ENCODE measurements at places on chromosomes 12 and 14.

DNA sequence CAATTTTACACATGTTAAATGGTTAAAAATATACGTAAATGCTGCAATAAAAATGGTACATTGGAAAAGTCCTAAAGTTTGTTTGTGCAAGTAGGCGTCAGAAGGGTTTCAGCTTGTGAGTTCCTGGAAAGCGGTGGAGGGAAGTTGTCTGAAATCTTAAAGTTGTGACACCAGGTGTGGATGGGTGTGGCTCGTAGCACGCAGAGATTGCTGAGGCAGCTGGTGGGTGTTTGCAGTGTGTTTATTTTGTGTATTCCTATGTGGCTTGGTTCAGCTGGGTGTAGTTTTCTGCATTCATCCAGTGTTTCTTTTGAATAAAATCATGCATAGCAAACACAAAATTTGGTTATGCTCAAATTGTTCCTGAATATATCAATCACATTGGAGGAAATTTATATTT is 136.8 kb upstream of the TBX3 start:
- no peak for DNase-seq

DNA sequence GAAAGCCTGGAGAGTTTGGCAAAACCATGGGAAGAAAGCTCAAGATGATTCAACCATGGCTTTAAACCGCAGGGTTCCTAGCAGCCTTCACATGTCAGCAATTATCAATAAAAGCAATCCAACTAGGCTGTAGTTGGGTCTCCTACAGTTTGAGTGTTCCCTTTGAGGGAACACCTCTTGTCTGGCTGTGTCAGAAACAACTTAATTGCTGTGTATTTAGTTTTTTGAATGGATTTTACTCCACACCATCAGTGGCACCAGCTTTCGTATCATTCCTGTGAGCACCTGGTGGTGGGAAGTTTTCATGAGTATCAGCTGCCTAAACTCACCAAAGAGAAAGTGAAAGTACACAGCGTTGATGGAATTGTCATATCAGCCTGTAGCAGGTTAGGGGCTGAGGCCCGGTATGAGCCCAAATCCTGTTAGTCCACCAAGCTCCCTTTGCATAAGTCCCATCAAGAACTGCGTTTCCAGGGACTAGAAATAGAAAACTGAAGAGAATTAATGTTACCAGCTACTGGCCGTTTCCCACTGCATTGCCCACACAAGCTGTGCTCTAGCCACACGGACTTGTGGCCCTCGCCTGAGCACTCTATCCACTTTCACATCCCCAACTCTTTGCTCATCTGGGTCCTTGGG is 10.9 kb upstream of the IL26 start:
- DNase-seq: no peak

DNA sequence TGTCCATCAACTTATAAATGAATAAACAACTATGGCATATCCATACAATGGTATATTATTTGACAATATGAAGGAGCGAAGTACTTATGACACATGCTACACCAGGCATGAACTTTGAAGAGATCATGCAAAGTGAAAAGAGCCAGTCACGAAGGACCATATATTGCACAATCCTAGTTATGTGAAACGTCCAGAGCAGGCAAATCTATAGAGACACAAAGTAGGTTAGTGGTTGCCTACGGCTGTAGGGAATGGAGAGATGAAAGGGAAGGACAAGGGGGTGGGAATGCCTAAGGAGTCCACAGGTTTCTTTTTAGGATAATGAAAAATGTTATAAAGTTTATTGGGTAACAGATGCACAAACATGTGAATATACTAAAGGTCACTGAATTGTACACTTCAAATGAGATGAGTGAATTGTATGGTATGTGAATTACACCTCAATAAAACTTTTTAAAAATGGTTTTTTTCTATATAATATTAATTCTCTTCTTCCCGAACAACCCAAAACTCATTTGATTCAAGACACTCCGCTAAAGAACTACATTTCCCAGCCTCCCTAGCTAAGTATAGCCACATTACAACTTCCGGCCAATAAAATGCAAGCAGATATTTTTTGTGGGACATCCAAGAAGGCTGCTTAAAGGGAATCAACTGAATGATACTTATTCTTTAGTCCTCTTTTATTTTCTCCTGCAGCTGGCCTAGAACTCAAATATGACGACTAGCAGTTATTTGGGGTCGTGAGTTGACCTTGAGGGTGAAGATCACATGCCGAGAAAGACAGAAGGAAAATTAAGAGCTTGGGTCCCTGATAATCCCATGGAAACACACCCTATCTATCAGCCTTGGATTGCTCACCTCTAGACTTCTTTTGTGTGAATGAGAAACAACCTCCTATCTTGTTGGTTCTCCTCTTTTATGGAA is 187.2 kb downstream of the TTC8 start:
- no peak for DNase-seq

- DNase-seq: no peak
Measured at GRCh38 chr14:99136047-99136400, 136.0 kb downstream of the BCL11B start.

GRCh38 chr14:77267937-77268699 is 2.9 kb downstream of the NGB start:
- DNase-seq: no peak
